Daoy (cell line): ENCODE measurements at places on chromosomes 4 and X. TPM values are rescaled to one million over a fixed set of nuclear protein-coding genes. Genes with fewer than 3 reads are reported as not detected.

- DNase-seq, result peak; percentile 51
Measured at GRCh38 chrX:10769696-10770619, 149.6 kb upstream of the MID1 start.

DNA sequence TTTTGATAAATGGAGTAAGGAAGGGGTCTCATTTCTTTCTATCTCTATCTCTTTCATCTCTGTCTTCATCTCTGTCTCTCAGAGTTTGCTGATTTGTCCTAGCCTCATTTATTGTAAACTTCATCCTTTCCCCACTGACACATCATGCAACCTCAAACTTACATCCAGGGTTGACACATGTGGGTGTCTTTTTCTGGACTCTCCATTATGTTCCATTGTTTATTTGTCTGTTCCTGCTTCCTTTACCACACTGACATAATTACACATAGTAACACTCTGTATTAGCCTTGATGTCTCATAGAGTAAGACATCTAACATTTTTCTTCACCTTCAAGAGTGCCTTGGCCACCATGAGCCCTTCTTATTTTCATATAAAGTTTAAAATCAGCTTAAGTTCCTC lies 8.1 kb upstream of the SRD5A3 start:
- no peak for DNase-seq

DNA sequence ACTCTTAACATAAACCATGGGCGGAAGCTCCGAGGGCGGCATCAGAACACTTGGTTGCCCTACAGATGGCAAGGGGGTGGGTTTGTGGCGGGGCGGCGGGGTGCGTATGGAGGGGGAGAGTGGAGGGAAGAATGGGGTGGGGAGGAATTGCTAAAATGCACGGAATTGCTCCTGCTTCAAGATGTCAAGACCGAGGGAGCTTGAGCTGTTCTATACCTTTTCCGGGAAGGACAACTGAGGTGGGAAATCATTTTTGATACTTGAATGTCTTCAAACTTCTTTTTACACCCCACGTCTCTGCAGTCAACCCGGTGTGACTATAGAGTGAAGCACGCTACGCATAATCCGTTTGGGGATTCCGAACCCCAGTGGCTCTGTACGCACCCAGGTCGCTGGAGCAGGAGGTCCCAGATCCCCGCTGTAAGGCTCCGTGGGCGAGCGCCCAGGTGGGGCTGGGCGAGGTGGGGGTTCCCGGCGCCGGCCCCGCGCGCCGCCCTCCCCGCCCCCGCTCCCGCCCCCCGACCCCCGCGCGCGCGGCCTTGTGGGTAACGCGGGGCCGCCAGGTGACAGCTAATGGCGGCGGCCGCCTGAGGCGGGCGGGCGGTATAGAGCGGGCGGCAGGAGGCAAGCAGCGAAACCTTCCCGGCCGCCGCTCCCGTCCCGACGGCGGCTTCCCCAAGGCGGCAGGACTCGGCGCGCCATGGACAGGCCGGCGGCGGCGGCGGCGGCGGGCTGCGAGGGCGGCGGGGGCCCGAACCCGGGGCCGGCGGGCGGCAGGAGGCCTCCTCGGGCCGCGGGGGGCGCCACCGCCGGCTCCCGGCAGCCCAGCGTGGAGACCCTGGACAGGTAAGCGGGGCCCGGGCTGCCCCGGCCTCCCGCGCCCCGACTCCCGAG lies at the start of gene MTMR1:
Gene MTMR1, plus strand, starts transcription at position 566 of the 894 bp plus-strand sequence. Its CDS starts 135 bp downstream, at position 701.
- DNase-seq, result peak; percentile 37

- peak; percentile 22 for DNase-seq
Measured at GRCh38 chr4:99102634-99103033, 14.0 kb upstream of the ADH5 start.

- DNase-seq, result peak; percentile 45
Measured at GRCh38 chr4:825971-826330, at the start of gene CPLX1. Gene CPLX1 (minus strand): TSS chr4:826129. CDS start chr4:824522, 1,607 bp downstream.

ACE2 gene
- 1.3 TPM in 1 of 2 replicates, not detected in the other for total RNA-seq

DNA sequence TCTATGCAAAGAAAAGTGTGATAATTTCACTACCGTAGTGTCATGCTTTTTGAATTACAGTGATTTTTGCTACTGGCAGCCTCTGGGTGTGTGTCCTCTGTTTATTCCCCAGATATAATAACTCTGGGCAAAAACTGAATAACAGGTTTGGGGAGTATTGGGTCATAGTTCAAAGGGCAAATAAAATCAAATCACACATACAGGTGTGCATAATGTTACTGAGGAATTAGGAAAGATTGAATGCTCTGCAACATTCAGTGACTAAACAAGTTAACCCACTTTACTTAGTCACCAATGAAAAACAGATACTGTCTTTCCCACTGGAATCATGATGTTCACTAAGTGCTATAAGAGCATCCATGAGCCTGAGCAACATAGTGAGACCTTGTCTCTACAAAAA lies 224.3 kb downstream of the OPHN1 start:
- DNase-seq, result no peak

GRCh38 chr4:108385076-108385475 lies 216.3 kb upstream of the LEF1 start:
- peak; percentile 63 for DNase-seq

DNA sequence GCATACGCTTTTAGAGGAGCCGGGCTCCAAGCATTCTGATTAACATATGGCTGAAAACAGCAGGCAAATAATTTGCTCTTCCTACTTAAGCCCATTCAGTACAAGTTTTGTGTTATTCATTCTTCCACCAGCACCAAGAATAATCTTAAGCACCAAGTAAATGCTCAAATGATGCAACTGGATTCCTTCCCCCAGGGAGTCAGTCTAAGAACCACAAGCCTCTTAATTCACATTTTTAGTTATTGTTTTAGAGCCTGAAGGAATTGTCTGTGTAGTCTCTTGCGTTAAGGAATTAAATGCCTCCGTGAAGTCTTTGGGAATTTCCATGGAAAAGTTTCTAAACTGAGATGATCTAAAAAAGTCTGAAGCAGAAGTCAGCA lies 61.5 kb upstream of the MAGEB2 start:
- DNase-seq, result no peak

GRCh38 chr4:146637621-146638332 lies 916 bp upstream of the POU4F2 start:
- no peak for DNase-seq

- no peak for DNase-seq
Measured at GRCh38 chr4:187811591-187811990, 184.0 kb upstream of the ZFP42 start.

DNA sequence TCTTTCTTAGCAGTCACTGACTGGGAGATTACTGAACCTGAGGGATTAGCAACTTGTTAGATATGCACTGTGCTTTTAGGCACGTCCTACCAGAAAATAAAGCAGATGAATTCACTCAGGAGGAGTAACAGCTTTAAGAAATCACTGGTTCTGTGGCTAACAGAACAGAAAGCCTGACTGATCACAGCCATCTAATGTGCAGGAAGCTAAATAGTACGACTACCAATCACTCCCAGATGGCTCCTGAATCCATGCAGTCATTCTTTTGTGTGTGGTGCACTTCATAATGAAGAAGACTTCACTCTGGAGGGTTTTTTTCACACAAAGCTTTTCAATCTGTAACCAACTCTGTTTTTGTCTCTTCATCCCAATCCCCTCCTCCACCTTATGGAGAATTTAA lies 305.3 kb upstream of the INTU start:
- no peak for DNase-seq

DNA sequence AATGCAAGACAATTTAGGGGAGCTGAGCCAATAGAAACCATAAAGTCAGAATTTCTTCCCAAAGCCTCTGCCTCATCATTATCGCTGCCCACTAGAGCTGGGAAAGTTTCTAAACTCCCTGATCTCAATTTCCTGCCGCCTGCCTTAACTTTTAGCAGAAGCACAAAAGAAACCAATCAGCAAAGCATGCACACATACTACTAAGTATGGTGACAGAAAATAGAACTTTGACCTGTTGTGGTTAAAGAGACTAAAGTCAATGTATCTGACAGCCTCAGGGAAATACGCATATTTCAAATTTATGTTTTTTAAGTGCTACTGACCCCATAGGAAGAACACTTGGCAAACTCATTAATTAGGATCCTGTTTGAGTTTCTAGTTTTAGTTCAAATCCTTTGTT lies 10.1 kb downstream of the STK26 start:
- DNase-seq, result no peak

DNA sequence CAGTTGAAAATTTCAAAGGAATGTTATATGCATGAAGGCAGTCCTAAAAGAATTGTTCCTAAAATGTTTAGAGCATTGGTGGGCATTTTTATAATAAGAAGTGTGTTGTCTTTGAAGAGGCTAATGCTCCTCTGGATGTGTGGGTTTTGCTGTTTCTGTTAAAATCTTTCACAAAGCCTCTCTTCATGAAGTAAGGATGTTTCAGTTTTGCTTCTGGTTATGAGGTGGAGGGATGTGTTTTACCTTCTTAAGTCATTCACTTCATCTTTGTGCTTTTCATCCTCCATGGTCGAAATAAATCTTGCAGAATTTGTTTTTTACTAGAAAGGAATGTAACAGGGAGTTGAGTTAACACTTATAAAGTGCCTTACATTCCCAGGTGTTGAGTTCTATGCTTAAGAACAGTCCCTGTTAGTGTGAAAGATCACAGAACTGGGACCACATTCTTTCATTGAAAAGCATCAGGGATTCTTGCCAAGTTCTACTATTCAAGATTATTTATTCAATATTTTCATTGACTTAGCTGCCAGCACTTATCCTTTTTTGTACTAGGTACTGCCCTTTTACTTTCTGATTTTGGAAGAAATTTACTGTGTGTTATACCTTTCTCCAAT lies 21.1 kb downstream of the FHIP1A start:
- no peak for DNase-seq

DNA sequence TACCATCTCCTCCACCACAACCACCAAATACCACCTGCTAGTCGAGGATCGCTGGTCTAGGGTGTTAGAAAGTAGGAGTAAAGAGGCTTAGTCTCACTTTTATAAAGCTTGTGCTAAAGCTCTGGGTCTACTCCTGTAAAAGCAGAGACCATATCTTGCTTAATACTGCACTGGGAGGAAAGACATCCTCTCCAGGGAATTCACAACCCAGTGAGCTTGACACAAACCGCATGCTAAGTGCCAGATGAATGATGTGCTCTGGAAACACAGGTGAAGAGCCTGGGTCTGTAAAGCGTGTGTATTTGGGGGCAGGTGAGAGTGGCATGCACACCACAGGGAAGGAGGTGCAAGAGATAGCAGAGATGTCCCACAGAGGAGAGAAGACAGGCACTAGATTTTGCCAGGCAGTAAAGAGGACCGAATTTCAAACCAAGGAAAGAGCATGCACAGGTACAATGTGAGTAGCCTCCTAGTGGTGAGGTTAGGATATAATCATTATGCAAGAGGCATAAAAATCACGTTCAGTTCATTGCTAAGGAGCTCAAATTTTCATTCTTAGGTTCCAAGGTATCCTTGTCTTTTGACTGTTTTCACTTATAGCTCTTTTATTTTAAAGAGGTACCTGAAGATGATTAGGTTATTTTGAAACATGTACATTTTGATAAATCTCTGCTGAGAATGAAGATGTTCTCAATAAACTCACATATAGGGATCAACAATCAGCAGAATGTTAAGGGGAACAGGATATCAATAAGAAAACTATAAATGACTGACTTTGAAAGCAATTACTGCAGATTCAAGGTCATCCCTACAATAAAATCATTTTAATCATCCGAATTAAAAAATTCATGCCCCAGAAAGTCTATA lies 20.7 kb downstream of the TAPT1 start:
- DNase-seq, result no peak

DNA sequence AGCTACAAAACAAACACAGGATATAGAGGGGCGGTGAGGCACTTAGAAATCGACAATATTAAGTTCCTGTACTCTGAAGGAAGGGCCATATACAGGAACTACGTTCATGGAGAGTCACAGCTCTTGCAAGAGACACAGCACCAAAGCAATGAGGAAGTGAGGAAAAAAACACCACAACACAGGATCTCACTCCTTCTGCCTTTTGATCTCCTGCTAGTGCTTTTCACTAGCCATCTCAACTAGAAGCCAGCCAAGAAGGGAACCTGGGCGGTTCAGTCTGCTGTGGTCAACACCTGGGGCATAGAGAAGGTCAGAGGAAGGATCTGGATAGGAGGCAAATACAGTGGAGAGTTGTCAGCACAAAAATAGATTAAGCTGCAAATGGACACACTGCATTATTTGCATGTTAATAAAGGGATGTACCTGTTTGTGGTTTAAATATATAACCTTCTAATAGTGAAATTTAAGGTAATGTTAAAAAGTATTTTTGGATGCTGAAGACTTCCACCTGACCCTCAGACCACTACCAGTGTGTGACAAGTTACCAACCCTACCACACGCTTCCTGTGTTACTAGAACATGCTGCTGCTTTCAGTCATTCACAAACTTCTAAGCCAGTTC lies 104.6 kb downstream of the DTHD1 start:
- no peak for DNase-seq

NKX3-2 gene
- 0.06 TPM in 1 of 2 replicates, not detected in the other for total RNA-seq

DNA sequence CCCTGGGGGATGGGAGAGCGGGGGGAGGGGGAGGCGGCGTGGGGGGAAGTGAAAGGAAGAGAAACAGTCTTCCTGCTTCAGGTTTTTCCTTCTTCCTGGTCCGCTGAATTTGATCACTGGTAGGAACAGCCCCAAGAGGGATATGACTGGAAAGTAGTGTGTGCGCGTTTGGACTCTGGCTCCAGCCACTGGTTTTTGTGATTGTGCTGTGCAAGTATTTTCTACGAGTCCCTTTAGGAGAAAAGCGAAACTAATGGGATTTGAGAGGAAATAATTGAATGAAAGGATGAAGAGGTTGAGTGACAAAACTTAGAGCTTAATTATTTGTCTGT lies 836 bp downstream of the PRRG1 start:
- DNase-seq, result peak; percentile 15
